ENCODE measurements at places on chromosomes 1 and 21.

DNA sequence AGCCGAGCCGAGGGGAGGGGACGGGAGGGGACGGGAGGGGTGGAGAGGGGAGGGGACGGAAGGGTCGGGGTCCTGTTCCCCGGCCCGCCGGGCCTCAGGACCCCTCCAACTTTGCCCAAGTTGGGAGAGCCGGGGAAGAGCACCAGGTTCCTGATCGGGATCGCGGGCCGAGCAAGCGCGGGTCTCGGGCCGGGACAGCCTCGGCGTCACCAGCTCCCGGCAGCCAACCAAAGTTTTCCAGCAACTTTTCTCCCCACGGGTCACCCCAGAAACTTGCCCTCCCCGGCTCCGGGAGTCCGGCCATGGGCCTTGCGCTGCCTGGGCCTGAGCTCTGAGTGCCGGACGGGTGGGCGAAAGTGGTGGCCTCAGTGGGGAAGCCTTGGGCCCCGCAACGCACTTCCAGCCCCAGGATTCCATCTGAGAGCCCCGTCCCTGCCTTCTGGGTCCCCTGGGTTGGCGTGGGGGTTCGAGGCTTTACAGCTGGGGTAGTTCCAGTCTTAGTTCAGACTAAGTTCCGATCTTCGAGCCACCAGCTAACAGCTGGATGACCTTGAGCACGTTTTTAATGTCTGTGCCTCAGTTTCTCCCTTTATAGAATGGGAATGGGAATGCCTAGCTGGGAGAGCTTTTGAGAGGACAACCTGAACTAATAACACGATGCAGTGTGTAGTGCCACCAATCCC lies 458 bp downstream of the ZC3H12A start:
- no peak for DNase-seq

DNA sequence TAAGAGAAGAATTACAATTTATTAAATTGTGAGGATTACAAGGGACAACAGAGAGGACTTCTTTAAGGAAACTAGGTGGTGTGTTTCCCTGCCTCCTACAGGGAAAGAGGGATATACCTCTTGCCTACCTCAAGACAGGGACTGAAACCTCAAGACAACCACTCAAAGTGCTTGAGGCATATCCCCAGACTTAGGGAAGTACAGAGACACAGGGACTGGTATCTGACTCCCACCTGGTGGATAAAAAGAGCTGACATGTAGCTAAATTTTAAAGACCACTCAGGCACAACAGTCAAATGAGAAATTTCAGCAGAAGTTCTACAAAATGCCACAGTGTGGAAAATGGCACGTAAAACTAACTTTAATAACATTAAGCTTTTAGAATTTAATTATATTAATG lies 21.3 kb downstream of the DENND2C start:
- DNase-seq = no peak

- DNase-seq = no peak
These were observed 160.8 kb downstream of the MATN1 start for GRCh38 chr1:30562559-30562958.

- DNase-seq = no peak
These were observed 40.6 kb downstream of the CAPN2 start for GRCh38 chr1:223752721-223753515.

DNA sequence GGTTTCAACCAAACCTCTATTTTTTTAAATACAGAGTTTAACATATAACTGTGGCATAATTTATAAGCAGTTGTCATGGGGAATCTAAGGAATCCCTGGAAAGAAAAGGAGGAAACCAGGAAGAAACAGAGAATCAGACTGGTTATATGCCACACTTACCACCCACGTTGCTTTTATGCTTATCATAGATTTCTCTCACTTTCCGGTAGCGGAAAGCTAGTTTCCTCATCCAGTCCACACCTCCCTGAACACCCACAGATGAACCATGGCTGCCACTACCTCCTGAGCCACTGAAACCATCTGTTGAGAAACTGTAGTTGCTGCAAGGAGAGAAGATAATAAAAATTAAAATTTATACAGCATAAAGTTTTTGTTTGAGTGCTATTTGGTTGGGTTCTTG lies 33.5 kb downstream of the XKR8 start:
- no peak for DNase-seq

- DNase-seq = no peak
These were observed 74.1 kb upstream of the IRF2BP2 start for GRCh38 chr1:234683861-234684632.

DNA sequence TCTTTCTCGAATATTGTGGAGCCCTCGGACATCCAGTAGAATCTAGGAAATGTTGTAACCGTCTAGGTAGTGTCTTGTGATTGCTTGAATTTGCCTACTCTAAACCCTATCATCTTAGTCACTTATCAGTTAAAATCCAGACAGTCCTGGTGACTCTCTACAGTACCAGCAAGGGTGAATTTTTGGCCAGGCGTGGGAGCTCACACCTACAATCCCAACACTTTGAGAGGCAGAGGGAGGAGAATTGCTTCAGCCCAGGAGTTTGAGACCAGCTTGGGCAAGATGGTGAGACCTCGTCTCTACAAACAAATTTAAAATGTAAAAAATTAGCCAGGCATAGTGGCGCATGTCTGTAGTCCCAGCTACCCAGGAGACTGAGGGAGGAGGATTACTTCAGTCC lies 230.9 kb downstream of the CHRM3 start:
- DNase-seq = no peak

GRCh38 chr1:22163137-22163536 lies 20.2 kb upstream of the WNT4 start:
- no peak for DNase-seq

DNA sequence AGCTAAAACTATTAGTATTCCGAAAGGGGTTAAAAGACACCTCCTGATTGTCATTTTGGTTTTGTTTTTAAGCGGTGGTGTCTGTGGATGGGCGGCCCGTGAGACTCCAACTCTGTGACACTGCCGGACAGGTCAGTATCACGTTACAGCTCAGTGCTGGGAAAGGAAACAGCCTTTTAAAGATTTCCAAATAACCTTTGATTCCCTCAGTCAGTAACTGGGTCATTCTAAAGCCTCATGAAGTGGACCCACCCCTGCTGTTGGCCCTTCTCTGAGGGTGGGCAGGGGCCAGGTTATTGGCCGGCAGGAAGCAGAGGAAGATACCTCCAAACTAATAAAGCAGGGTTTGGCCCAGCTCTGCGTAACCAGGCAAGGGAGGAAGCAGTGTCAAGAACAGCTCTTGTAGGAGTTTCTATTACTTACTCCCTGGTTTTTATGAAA lies 2.3 kb downstream of the RHOU start:
- no peak for DNase-seq

DNA sequence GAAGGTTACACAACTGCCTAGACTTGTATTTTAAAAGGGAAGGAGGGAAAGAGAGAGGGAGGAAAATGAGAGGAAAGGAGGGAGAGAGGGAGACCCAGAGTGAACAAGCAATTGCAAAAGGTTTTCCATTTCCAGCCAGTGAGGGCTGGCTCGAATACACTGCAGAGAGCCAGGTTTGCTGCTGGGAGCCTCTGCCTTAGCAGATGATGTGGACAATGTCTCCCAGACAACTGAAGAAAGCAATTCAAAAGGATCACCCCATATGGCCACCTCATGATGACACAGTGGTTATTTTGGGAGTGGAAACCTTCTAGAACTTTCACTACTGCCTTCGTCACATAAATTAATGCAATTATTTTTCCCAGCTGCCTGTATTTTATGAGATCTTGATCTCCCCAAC lies 86.4 kb downstream of the BCAR3 start:
- DNase-seq = peak; percentile 58

GRCh38 chr1:241352401-241352800 lies 4.6 kb downstream of the RGS7 start:
- no peak for DNase-seq

DNA sequence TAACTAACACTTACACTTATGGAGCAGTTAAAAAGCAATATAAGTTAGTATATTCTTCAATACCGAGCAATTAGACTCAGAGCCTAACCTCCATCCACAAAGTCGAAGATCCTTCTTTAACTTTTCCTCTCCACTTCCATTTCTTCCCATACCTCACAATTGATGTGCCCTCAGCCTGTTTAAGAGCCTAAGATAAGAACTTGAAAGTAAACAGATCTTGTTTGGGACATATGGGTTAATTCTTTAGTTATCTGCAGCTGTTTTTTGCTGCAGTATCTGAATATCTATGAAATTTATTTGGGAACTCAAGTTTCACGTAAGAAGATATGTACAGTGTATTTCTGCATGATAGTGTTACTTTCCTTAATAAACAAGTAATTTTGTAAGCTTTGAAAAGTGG lies 51.5 kb downstream of the MIGA1 start:
- no peak for DNase-seq

DNA sequence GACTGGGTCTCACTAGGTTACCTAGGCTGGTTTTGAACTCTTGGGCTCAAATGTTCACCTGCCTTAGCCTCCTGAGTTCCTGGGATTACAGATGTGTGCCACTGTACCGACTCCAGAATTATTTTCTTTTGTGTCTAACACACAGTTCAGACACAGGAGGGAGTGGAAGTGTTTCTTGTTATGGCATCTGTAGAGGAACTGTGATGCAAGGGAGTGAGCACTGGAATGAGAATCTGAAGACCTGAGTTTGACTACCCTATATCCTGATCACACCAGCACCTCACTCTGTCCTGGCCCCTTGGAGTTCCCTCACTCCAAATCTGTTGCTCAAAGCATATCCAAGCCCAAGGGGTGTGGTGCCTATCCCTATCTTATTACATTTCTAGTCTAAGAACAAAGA lies 15.2 kb downstream of the OPTC start:
- no peak for DNase-seq

- DNase-seq = no peak
These were observed 17.5 kb downstream of the KLHDC8A start for GRCh38 chr1:205339197-205339702.

- DNase-seq = no peak
These were observed 196.0 kb downstream of the URB2 start for GRCh38 chr1:229822026-229822425.

- no peak for DNase-seq
These were observed at the start of gene KLF18 for GRCh38 chr1:44141531-44141930. TSS of gene KLF18 (minus strand) at chr1:44141631. CDS start at chr1:44141631, 0 bp downstream.

DNA sequence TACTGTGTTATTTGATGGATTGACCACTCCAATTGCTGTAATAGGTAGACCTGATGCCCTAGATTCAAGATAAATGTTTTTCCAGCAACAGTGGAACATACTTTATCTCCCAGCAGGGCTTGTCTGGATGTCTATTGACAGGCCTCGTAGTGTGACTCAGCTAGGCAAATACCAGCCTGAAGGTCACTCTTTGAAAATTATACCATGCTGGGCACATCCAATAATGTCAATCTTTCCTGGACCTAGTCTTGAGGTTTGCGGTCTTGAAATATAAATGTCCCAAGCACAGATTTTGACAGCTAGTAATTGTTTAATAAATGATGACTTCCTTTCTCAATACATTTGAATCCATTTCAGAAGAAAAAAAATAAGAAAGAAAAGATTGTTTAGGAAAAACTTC lies 1138.0 kb upstream of the TMPRSS15 start:
- no peak for DNase-seq

GRCh38 chr1:211625040-211625439 lies 46.1 kb upstream of the SLC30A1 start:
- peak; percentile 55 for DNase-seq

DNA sequence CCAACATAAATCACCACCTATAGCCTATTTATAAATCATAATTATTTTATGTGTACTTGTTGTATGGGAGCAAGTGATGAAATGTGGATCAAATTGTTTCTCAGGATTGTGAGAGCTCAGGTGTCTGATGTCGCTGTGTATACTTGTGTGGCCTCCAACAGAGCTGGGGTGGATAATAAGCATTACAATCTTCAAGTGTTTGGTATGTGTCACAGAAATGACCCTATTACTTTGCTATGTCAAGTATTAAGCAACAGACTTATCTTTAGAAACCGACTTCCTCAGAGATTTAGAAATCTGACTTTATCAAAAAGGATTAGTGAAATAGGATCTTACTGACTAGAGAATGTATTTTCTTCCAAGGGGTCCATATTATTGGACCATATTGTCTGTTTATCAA lies 280.9 kb downstream of the TPR start:
- DNase-seq = peak; percentile 7

DNA sequence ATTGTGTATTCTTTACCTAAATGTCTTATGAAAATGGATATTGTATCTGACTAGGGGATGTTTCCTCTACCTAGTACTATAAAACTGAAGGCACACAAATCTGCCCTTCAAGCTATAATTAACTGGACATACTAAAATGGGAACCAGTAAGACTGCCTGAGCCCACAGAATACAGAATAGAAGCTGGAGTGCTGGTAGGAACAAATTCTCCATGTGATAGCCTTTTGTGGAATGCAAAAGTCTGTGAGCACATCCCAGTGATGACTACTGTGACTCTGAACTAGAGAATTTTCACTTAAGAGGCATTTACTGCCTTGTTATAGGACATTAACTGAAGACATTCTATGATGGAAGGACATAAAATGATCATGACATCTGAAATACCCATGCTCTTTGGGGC lies 30.3 kb downstream of the KIFAP3 start:
- DNase-seq = no peak

GRCh38 chr1:175443332-175443731 lies 250.8 kb upstream of the KIAA0040 start:
- no peak for DNase-seq

- no peak for DNase-seq
These were observed 204.5 kb downstream of the TM2D1 start for GRCh38 chr1:61520401-61520800.

GRCh38 chr21:41251961-41252642 lies 64.5 kb upstream of the FAM3B start:
- DNase-seq = no peak

DNA sequence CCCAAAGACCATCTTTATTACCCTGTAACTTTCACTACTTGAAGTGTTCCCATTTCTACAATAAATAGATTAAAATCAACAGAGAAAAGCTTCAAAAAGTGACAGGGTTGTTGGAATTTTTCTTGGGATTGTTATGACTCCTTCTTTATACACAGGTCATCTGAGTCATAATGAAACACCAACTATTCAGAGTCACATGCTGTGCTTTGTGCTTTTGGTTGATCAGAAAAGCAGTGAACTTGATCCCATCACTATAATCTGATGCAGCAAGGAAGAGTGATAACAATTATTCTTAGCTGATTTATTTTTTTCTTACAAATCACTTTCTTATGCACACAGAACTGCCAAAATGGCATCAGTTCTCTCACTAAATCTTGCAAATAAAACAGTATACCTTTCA lies 422.9 kb downstream of the PTBP2 start:
- DNase-seq = no peak

GRCh38 chr1:209876078-209876800 lies 48.5 kb downstream of the UTP25 start:
- DNase-seq = no peak

- DNase-seq = no peak
These were observed 92.1 kb upstream of the EDN2 start for GRCh38 chr1:41576620-41577019.

GRCh38 chr1:29810121-29811120 lies 574.1 kb downstream of the PTPRU start:
- no peak for DNase-seq

GRCh38 chr1:244992833-244993232 lies 128.5 kb upstream of the HNRNPU start:
- DNase-seq = no peak

GRCh38 chr1:107979926-107980325 lies 14.9 kb upstream of the VAV3 start:
- DNase-seq = no peak
